ENCODE measurements at places on chromosomes 1 and 21.

DNA sequence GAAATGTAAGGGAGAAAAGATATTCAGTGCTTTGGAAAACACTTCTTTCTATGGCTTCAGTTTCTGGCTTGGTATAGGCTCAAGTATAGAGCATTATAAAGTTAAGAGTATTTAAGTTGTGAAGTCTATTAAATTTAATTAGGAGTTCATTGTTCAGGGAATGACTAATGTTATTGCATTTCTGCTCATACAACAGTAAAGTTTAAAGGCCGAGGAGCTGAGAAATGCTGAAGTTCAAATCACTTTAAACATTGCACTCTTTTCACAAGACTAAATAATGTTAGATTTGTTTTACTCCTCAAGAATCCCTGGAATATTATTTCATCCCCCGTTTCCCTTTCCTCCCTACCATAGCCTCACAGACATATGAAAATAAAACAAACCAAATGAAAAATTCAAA lies 30.1 kb downstream of the RGS5 start:
- no peak for DNase-seq

DNA sequence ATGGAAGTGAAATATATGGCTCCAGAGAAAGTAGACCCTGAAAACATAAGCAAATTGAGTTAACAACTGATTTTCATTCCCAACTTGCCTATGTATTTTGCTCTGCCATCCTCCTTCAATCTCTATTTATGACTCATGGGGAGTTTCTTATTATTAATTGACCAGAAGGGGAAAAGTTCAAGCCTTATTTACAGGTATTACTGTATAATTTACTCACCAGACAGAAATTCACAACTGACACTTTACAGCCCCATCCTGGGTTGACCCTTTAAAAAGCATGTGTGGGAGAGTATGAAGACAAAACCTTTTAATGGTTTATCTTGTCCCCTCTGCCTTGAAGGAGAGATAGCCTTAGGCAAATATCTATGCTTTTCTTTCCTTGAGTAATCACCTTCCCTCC lies 39.8 kb upstream of the C1orf53 start:
- DNase-seq = no peak

- DNase-seq = peak; percentile 48
Observed at GRCh38 chr1:39178541-39179431, 25.7 kb upstream of the MACF1 start.

GRCh38 chr1:227925582-227926198 lies 22.0 kb downstream of the WNT9A start:
- DNase-seq = no peak

DNA sequence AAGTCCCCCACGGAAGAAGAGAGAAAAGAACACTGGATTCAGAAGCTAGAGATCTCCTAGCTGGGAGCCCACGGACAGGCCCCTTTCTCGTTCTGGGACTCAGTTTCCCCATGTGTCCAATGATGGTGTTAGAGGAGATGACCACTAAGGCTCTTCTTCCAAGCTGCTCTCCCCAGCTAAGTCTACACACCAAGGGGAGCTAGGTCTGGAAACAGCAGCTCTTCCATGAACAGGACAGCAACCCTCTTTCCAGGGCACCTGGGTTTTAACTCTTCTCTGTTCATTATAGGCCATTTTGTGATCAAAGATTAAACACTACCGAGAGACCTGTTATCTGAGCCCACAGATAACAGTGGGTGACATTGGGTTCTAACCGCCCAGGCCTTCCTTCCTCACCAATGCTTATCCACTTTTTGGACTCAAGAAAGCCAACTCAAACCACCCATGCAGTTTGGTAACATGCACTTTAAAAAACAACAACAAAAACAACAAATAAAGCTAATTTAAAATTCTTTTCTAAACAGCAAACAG lies 85.9 kb downstream of the MRPL37 start:
- no peak for DNase-seq

DNA sequence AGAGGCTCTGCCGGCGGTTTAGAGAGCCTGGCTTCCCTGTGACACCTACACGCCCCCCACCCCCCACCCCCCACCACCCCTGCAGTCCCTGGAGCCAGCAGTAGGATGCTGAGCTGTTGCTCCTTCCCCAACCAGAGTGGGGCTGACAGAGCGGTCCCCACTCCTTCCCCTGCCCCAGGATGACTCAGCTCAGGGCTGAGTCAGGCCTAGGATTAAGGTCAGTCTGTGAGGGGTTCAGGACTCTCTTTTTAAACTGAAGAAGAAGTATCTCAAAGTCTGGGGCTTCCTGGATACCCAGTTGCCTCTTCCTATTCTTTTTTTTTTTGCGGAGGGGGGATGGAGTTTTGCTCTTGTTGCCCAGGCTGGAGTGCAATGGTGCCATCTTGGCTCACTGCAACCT lies 19.1 kb downstream of the DMBX1 start:
- DNase-seq = no peak

DNA sequence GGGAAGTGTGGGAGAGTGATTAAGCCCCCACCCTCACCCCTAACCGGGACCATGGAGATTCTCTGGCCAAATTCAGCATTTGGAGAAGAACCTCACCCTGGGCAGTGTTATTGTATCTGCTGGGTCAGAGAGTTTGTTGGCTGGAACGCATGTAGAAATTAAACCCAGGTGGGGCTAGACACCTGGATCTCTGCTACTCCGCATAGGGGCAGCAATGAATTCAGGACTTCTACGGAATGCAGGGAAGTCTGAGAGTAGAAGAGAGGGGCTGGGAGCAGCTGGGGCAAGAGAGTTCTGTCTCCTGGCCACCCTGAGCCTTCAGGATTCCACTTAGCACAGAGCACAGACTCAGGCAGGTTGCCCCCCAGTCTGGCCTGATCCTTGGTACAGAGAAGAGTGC lies 3.6 kb upstream of the CRABP2 start:
- DNase-seq = no peak

DNA sequence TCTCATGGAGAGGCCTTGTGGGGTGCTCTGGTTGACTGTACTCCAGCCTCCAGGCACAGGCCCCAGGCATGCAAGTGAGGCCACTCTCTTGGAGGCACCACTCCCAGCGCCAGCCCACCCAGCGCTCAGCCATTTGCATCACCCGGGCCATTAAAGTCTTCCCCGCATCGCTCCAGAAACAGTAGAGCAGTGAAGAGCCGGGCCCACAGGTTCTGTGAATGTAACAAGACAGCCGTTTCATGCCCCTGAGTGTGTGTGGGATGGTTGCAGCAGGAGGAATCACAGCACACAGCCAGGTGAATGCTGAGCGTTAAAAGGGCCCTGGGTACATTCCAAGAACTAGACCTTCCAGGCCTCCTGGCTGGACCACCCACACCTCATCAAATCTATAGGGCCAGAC lies 19.0 kb upstream of the CD2 start:
- DNase-seq = no peak

GRCh38 chr1:240152611-240153297 lies 61.1 kb downstream of the FMN2 start:
- no peak for DNase-seq

DNA sequence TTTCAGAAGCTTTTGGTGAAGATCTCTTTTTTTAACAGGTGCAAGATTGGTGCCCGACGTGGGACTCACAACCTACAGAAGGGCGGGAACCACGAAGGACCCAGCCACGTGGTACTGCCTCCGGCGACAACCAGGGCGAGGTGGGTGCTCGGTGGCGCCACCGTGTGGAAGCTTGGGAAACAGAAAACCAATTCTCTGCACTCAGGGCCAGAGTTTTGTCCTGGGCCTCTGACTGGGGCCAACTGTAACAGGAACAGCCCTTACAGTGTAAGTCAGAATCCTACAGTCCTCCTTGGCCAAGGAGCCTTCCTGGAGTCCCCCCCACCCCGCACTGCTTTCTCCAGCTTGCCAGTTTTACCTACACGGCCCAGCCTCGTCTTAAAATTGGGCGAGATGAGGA lies 11.6 kb upstream of the S100A7A start:
- DNase-seq = no peak

All from HTR-8/SVneo (cell line).